ENCODE measurements at places on chromosomes 5 and 9.

- no peak for DNase-seq
Observed at GRCh38 chr5:1805736-1806135, 4.5 kb downstream of the NDUFS6 start.

DNA sequence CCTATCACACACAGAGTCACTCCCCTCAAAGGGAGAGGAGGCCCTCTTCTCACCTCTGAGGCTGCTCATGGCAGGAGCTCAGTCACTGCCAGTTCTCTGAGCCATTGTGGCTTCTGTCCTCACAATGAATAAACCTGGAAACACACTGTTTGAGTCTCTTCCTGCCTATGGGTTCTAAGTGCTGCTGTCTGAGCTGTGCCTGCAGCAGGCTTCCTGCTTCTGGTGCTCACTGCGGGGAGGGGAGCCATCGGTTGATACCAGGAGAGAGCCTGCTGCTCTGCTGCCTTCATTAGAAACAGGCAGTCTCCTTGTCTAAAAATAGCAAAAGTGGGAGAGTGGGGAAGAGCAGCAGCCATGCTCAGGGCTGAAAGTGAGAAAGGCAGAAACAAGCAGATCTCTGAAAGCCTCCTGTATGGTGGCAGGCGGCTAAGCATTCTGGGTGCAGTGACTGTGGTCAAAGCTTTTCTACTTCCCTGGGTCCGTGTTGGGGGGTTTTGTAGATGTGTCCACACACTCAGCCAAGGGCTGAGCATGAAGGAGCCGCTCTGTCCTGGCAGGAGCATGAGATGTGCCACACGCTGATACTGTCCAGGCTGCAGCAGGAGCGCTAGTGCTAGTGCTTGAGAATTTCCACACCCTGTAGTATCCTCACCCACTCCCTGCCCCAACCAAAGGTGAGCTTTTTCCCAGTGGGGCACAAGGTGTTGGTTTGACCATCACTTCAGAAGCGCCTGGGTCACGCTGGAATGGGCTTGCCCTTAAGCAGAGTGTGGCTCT, 34.2 kb downstream of the PRKACG start:
- no peak for DNase-seq

- no peak for DNase-seq
Observed at GRCh38 chr9:129184596-129185122, 6.6 kb upstream of the IER5L start.

DNA sequence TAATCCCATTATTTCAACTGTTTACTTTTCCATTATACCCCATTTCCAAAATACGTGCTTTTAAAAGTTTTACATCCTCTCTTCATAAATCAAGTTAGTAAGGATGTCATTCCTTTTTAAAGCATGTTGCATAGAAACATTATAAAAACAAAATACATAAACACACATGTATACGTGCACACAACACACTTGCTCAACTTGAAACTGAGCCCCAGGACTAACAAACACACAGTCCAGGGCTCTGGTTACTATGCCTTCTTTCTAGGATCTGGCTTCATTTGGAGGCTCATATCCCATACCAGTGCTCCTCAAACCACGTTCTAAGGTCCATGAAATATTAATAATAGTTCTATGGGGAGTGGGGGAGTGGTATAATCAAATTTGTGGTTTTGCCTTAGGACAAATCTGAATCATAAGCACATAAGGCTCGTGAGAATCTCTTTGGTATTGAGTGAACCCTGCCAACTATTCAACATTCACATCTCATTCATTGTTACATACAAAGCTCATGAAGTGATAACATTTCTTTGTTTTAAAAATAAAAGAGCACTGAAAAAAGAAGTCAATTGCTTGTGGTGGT, 55.2 kb downstream of the NFIB start:
- DNase-seq, result no peak

- no peak for DNase-seq
Observed at GRCh38 chr9:10238087-10238486, 374.7 kb downstream of the PTPRD start.

DNA sequence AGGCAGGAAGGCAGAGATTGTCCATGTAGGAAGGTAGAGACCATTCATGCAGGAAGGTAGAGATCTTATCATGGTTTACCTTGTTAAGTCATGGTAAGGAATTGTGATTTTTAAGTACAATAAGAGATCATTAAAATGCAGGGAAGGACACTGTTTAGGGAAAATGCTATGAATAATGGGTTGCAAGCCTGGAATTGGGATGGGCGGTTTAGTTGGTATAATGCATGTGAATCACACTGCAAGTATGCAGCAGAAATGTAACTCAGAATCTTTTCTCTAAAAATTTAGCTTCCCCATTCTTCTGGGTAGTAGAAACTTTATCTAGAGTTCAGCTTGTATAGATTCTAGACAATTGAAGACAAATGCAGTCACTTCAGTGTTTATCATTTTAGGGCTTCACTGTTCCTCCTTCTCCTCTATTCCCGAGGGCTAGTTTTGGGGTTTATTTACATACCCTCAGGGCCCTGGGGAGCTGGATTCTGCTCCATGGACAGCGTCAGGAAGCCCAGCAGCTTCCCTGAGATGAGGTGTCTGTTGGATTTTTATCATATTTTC, 212.0 kb downstream of the SREK1 start:
- no peak for DNase-seq

GRCh38 chr9:4865681-4866080, 72.9 kb downstream of the RCL1 start:
- DNase-seq, result no peak

DNA sequence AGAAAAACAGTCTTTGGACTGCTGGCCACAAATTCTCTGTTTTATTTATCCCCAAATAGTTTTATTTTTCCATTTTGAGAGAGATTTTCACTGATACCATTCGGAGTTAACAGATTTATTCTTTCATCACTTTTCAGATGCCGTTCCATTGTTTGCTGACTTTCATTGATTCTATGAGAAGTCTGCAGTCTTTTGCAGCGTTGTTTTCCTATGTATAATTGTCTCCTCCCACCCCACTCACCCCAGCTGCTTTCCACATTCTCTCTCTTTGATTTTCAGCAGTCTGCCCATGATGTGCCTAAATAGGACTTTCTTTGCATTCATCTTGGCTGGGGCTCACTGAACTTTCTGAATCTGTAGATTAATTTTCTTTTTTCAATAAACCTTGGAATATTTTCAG, 107.6 kb downstream of the C9orf50 start:
- no peak for DNase-seq

- DNase-seq, result no peak
Observed at GRCh38 chr9:127058645-127059021, 63.8 kb downstream of the ANGPTL2 start.

DNA sequence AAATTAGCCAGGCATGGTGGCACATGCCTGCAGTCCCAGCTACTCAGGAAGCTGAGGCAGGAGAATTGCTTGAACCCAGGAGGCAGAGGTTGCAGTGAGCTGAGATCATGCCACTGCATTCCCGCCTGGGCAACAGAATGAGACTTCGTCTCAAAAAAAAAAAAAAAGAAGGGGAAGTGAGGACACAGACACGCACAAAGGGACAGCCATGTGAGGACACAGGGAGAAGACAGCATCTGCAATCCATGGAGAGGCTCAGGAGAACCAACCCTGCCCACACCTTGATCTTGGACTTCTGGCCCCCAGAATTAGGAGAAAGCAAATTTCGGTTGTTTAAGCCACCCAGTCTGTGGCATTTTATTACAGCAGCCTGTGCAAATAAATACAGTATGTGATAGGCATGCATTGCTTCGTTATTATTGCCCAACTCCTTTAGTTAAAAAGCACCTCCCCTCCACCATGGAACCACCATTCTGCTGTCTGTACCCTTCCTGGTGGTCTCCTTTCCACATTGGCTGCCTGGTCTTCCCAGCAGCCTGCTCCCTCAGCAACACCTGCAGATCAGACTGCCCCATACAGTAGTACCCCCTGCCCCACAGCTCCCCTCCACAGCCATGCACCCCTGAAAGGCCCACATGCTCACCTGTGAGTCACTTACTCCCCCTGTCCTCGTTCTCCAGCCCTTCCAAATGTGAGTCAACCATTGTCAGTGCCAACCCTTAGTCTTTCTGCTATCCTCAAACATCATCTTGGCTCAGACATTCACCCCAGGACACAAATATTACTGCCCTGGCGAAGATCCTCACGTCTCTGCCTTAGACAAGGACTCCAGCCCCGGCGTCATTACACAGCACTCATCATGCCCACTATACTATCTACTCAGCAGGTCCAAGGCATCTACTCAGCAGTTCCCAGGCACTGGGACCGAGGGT, 128.8 kb downstream of the ROR2 start:
- DNase-seq, result no peak

DNA sequence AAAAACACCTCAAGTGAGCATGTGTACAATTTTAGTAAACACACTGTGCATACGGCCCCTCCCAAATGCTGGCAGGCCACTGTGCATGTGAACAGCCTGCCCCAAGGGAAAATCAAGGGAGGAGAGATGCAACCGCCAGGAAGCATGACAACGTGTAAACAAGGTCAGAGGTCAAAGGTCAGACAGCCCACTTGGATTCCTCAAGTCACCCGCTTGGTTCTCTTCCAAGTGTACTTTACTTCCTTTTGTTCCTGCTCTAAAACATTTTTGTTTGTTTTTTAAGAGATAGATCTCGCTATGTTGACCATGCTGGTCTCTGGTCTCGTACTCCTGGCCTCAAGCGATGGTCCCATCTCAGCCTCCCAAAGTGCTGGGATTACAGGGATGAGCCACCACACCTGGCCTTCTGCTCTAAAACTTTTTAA, 126.7 kb upstream of the SHB start:
- no peak for DNase-seq

- DNase-seq, result no peak
Observed at GRCh38 chr5:145483212-145483611, 351.9 kb downstream of the PRELID2 start.

DNA sequence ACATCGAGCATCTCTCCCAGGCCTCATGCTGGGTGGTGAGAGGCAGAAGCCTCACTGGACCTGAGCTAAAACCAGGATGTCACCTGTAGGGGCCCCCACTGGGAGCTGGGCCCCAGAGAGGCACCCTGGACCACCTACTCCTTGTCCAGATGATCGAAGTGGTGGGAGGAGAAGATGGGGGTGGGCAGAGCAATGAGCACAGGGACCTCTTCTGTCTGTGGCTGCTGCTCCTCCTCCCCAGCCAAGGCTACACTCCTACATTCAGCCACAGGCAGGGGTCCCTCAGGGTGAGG, 227.5 kb downstream of the CACNA1B start:
- DNase-seq, result no peak

DNA sequence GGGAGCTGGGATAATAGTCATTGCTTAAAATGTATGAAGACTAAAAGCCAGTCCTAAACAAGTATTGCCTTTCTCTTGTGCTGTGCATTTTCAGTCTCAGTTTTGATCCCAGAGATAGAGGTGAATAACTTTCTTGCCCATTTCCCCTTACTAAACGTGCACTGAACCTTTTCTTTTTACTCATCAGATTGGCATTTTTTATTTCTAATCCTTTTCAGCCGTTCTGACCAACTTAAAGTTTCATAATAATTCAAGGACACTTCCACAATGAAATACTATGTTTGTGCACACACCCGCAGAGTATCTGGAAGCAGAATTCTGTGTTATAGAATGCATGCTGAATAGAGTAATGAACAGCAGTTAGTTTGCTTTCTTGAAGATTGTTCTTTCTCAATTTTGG, 343.6 kb downstream of the LRRC70 start:
- DNase-seq, result no peak

GRCh38 chr5:131156385-131156784, 8.7 kb downstream of the HINT1 start:
- no peak for DNase-seq

GRCh38 chr5:129217179-129217578, 122.6 kb downstream of the ISOC1 start:
- DNase-seq, result no peak

DNA sequence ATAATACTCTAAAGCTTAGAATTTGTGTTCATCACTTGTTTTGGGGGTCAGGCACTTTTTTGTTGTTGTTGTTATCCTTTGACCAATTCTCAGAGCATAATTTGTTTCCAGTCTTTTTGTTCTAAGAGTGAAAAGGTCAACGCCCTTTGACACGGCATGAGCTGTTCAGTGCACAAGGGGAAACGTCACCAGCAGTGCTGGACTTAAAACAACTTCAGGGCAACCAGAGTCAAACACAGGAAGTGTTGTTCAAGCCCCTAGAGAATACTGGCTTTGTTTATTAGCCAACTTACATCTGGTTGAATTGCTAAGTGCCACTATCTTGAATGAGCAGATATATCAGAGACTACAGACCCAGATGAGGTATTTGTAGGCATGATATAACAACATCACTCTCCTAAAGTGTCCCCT, 368.9 kb downstream of the TMEM161B start:
- DNase-seq, result no peak

DNA sequence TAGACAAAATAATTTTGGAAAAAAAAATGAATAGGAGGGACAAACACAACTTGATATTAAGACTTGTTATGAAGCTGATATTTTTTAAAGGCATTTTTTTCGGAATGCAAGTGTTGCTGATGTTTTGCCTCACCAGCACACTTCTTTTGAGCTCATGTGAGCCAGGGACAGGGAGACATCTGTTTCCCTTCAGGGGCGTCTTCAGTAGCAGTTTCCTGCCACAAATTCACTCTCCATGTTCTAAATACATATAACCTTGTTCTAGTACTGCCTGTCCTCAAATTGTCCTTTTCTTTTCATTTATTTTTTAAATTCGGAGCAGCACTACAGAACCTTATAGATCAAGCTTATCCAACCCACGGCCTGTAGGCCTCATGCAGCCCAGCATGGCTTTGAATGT, 316.0 kb upstream of the PAPPA start:
- DNase-seq, result no peak

DNA sequence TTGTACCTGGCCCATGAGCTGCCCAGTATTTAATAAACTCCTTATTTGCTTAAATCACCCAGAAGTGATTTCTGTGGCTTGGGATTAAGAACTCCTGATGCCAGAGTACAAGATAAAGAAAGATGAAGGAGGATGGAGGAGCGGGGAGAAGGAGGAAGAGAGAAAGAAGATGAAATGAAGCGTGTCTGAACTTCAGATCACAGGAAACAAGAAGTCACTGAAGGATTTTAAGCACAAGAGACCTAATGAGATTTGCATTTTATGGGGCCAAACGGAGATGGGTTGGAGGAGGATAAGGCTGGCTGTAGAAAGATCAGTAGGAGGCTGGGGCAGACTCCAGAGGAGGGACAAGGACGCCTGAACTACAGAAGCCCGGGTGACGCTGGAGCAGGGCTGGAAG, 3.1 kb downstream of the EIF4E1B start:
- no peak for DNase-seq

DNA sequence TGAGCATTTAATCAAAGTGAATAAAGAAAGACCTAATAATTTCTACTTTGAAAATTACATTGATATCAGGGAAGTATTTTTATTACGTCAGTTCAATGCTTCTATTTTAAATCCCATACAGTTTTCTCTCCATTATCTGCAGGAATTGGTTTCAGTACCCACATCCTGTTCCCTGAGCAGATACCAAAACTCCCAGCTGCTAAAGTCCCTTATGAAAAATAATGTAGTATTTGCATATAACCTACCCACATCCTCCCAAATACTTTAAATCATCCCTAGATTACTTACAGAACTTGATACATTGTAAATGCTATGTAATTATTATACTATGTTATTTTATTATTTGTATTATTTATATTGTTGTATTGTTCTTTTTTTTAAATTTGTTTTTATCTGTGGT, 125.4 kb upstream of the MINAR2 start:
- DNase-seq, result no peak

Data from DMS79 treated with DMSO at 0.1 percent for 48 hours (cell line).